ENCODE measurements at places on chromosomes 12 and 14.

GRCh38 chr12:128551266-128551665, 272.5 kb downstream of the SLC15A4 start:
- DNase-seq = no peak

GRCh38 chr14:22555384-22556011, 33.5 kb downstream of the DAD1 start:
- DNase-seq = no peak

DNA sequence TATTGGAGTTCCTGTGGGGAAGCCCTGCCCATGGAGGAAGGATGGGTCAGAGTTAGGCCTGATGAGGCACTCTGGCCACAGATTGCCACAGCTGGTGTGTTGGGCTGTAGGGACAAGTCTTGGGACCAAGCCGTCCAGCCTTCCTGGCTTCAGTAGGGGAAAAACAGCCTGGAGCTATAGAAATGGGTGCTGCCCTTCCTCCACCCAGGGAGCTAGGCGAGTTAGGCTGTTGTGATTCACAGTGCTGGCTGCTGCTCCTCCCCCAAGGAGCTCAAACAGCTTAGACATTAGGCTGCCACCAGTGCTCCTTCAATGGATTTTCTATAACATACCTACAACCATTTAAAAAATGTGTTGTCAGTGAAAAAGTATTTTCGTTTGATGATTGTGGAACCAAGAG, 274.3 kb downstream of the RPL10L start:
- no peak for DNase-seq

- no peak for DNase-seq
These were observed 193.9 kb downstream of the PHLDA1 start for GRCh38 chr12:75837700-75838099.

DNA sequence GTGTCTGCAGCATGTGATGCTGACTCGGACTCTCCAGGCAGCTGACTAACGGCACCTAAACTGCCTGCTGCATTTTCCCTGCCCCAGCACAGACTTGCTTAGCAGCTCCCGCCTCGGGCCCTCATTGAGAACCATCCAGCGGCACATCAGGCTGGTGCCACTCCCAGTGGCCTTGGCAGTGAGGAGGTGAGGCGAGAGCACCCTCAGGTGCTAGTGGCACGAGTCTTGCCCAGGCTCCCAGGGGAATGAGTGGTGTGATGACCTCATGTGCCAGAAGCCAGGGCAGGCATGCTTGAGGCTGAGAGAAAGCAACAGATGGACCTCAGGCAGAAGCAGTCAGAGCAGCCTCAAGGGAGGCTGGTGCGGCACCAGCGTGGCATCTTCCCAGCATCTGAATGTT, 60.2 kb downstream of the PRKCH start:
- no peak for DNase-seq

DNA sequence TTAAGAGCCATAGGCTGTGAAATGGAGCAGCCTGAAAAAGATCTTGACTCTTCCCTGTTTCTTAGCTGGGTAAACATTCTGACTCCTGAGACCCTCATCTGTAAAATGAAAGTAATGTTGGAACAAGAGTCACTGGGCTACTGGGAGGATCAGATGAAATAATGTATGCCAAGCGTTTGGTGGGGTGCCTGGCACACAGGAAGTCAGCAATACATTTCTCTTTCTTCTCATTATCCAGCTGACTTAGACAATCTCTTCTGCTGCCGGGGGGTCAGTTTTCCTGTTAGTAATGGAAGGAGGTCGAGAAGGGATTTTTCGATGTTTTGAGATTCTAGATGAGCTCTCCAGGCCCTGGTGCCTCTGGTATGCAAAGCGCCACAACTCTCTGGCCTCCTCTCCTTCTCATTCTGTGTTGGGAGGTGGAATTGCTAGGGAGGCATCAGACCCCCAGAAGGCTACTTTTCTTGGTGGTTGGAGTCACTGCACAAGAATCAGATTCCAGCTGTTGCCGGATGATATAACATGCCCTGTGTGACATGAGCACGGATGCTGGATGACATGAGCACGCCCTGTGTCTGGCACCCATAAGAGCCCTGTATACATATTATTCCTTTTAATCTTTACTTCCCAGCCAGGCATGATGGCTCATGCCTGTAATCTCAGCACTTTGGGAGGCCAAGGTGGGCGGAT, 4.3 kb downstream of the OASL start:
- no peak for DNase-seq

DNA sequence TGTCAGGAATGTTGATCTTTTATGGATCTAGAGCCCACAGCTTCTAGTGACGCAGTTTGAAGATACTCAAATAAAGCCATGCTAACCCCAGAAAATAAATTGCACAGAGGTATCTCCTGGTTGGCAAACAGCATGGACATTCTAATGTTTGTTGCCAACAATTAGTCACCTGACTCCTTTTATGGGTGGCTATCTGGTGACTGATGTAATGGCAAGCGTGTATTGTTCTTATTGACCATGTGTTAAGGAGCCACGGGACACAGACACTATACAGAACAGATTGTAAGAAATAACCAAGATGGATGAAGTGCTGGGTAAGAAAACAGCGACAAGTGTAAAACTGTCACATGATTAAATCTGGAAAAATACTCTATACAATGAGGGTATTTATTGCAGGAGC, 401.3 kb upstream of the PDE3A start:
- no peak for DNase-seq

DNA sequence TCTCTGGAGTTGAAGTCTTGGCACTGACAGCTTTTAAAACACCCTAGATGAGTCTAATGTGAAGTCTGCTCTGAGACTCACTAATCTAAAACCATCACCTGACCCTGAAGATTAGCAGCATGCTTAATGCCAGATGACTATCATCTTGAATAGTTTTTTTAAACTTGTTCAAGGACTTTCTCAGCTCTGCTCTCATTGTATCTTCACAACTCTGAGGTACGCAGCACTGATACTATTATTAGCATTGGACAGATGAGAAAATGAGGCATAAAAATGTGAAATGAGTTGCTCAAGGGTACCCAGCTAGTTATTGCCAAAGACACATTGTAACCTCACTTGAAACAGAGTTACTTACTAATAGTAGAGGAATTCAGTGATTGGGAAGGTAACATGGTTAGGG, 4.8 kb downstream of the SLC38A1 start:
- no peak for DNase-seq

- peak; percentile 21 for DNase-seq
These were observed 18.1 kb upstream of the NEK9 start for GRCh38 chr14:75144944-75145343.

- no peak for DNase-seq
These were observed 25.5 kb downstream of the ATF7IP start for GRCh38 chr12:14390870-14391530.

DNA sequence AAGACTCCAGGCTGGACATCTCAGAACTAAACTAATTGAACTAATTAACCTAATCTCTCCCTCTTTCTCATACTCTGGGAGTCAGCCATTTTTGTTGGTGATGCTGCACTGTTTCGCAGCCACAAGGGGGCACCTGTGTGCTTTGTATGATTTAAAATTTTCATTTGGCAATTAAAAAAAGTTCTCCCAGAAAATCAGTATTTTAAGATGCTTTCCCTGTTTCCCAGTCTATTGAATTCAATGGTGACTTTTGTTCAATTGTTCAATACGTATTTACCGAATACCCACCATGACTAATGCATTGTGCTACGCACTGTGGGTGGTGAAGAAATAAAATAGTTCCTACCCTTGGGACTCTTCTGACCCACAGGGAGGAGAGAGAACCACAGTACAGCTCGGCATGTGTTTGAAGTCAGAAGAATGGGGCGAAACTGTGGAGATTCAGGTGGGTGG, 63.7 kb downstream of the ZNF664 start:
- peak; percentile 69 for DNase-seq

DNA sequence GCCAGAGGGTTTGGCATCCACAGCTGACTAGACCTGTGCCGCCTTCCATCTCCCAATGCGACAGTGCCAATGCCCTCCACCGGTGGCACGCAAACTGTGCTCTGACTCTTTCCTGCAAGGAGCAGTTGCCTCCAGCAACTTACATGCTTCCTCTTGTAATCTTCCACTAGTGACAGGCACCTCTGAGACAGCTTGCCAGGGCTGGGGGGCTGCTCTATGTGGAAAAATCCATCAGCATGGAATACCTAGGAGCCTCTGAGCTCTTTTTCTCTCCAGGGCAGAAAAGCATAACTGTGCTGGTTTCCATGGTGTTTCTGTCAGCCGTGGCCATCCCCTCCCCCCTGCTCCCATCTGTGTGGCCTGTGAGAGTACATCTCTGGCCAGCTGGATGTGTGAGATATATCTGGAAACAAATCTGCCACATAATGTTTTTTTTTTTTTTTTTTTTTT, 110.6 kb downstream of the MYRFL start:
- peak; percentile 6 for DNase-seq

GRCh38 chr12:113220593-113221180, 577 bp upstream of the TPCN1 start:
- DNase-seq = no peak

GRCh38 chr14:51209457-51209856, 30.6 kb upstream of the TMX1 start:
- no peak for DNase-seq

GRCh38 chr12:1544996-1545700, 49.2 kb downstream of the FBXL14 start:
- peak; percentile 1 for DNase-seq

DNA sequence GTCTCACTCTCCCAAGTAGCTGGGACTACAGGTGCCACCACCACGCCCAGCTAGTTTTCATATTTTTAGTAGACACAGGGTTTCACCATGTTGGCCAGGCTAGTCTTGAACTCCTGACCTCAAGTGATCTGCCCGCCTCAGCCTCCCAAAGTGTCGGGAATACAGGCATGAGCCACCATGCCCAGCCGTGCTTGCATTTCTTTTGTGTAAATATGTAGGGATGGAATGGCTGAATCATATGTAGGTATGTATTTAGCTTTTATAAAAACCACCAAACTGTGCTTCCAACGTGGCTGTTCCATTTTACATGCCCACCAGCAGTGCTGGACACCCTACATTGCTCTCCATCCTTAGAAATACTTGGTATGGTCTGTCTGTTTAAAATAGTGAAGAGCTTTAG, 32.8 kb upstream of the CLMN start:
- no peak for DNase-seq

GRCh38 chr12:19489168-19489567, 49.9 kb downstream of the AEBP2 start:
- DNase-seq = no peak

GRCh38 chr12:14403711-14404196, 38.3 kb downstream of the ATF7IP start:
- no peak for DNase-seq

- DNase-seq = peak; percentile 86
These were observed 130.7 kb downstream of the TMTC2 start for GRCh38 chr12:82817368-82817767.

DNA sequence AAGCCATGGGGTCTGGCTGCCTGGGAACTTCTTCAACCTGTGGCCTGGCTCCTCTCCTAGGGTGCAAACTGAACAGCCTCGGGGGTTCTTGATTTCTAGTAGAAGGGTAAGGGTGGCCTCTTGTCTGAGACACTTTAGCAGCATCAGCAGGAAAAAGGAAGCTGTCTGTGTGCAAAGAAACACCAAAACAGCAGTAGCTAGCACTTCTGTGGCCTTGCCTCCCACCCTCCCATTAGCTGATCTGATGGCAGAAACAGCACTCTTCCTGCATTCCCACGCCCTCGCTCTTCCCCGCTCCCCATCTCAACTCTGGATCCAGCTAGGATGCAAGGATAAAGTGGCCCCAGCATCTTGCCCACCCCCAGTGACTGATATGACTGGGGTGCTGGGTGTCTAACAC, 20.7 kb downstream of the SLC7A8 start:
- no peak for DNase-seq

Measured in hippocampal formation (tissue), 2 donors.